ENCODE measurements at places on chromosomes 5 and 9. TPM values are rescaled to one million over a fixed set of nuclear protein-coding genes. Genes with fewer than 3 reads are reported as not detected.

Gene SCGB3A1
- 6.6 TPM for total RNA-seq

DNA sequence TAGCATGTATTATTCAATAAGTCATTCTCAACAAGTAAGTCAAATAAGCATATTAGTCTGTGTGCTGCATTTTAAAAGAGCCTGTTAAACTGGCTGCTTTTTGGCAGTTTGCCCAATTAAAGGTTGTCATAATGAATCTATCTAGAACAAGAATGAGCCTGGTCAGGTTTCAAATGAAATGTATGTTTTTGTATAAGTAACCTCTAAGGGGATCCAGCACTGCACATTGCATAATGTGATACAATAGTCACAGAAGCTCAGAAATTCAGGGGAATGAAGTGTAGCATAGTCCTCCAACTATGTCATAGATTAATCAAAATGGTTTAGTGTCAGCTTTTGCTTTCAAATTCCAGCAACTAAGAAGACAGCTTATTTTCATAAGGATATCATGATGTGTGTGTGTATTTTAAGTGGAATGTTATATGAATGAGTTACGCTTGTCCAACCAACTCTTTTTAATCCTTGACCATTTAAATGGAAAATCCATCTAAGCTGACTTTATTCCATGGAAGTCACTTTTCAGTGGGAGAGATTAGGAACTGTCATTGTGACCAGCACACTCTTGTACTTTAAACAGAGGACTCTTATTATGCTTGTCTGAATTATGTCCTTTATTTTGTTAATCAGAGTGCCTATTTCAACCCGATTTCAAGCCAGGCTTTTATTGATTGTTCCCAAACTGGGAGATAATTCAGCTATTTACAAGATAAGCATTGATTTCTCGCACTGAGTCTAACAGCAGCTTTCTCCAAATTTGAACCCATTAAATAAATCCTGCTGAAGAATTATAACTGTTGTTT lies 283.9 kb upstream of the ADAMTSL1 start:
- no peaks in the 10 kb centered on the region for H3K27me3 ChIP-seq
- no peak overlapping the region for H3K4me3 ChIP-seq
- H3K36me3 ChIP-seq, result no peaks in the 10 kb centered on the region
- no peak overlapping the region for H3K27ac ChIP-seq
- no peak for DNase-seq

GRCh38 chr5:71652803-71653543 lies 65.8 kb downstream of the MCCC2 start:
- no peak for DNase-seq
- H3K27me3 ChIP-seq, result no peaks in the 10 kb centered on the region
- H3K27ac ChIP-seq, result no peak overlapping the region
- peaks cover 6% of the 10 kb centered on the region for H3K4me1 ChIP-seq
- no peak overlapping the region for H3K4me3 ChIP-seq

GRCh38 chr5:73352649-73353230 lies 95.8 kb downstream of the FOXD1 start:
- H3K27me3 ChIP-seq, result peaks cover 25% of the 10 kb centered on the region
- DNase-seq, result no peak
- no peak overlapping the region for H3K4me3 ChIP-seq
- no peak overlapping the region for H3K27ac ChIP-seq

- no peak overlapping the region for H3K27ac ChIP-seq
- H3K36me3 ChIP-seq, result no peaks in the 10 kb centered on the region
- DNase-seq, result no peak
- no peaks in the 10 kb centered on the region for H3K4me1 ChIP-seq
- H3K27me3 ChIP-seq, result peaks cover 14% of the 10 kb centered on the region
Measured at GRCh38 chr9:134638502-134639090, 3.0 kb upstream of the COL5A1 start.

GRCh38 chr5:123227216-123227615 lies 138.2 kb downstream of the PRDM6 start:
- no peaks in the 10 kb centered on the region for H3K4me1 ChIP-seq
- no peak overlapping the region for H3K4me3 ChIP-seq
- DNase-seq, result no peak
- H3K27me3 ChIP-seq, result no peaks in the 10 kb centered on the region
- no peak overlapping the region for H3K27ac ChIP-seq
- H3K36me3 ChIP-seq, result no peaks in the 10 kb centered on the region

DNA sequence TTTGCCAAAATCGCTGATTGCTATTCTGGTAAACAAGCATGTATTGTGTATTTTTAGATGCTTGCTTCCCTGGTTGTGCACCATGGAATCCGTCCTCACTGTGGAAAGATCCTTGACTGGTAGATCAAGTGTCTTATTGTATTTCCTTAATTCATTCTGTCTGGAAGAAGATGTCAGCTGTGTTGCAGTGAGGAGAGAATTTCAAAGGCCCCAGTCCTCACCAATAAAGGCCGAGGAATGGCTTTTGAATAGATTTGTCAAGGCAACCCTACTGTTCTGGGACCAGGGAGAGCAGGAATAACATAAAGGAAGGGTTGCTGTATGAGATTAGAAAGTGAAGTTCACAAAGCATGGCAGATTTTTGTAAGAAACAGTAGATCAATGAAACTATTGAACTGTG lies 36.2 kb upstream of the POU5F2 start:
- H3K27me3 ChIP-seq, result no peaks in the 10 kb centered on the region
- H3K27ac ChIP-seq, result no peak overlapping the region
- peaks cover 21% of the 10 kb centered on the region for H3K36me3 ChIP-seq
- H3K4me1 ChIP-seq, result no peaks in the 10 kb centered on the region
- no peak for DNase-seq
- H3K4me3 ChIP-seq, result no peak overlapping the region
